ENCODE measurements at places on chromosomes 11 and 22.

- no peak overlapping the region for H3K4me3 ChIP-seq
- H3K4me1 ChIP-seq, result no peaks in the 10 kb centered on the region
- H3K27me3 ChIP-seq, result no peaks in the 10 kb centered on the region
- no peak for DNase-seq
- H3K36me3 ChIP-seq, result no peaks in the 10 kb centered on the region
Measured at GRCh38 chr11:57153448-57153847, 28.3 kb upstream of the LRRC55 start.

DNA sequence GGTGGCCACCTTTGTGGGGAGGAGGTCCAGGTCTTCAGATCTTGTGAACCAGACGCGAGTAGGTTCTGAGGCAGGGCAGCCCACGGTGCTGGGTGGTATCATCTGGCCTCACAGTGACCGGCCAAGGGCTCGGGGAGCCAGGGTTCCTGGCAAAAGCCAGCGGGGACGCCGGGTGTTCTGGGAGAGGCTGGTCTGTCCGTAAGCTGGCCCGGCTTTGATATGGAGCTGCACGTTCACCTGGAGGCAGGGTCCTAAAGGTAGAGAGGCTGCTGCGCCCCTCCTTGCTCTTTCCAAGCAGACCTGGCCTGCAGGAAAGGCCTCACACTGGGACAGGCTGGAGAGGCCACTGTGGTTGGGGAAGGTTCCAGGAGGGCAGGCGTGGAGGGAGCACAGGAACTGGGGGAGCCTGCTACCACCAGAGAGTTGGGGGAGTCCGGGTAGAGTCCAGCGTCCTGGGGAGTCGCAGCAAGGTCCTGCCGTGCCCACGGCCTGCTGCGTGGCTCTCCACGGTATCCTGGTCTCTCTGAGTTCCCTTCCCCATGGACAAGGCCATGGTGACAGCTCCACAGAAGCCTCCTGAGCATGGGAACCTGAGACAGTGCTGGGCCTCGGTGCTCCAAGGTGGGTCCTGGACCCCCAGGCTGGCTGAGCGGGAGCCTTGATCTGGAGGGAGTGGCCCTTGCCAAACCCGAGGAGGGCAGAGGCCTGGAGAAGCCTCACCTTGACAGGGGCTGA lies 452.4 kb upstream of the B3GAT1 start:
- no peaks in the 10 kb centered on the region for H3K27me3 ChIP-seq
- H3K36me3 ChIP-seq, result no peaks in the 10 kb centered on the region
- H3K4me1 ChIP-seq, result no peaks in the 10 kb centered on the region
- no peak for DNase-seq
- no peak overlapping the region for H3K4me3 ChIP-seq

GRCh38 chr22:38266120-38266519 lies 6.7 kb downstream of the TMEM184B start:
- DNase-seq, result no peak
- no peaks in the 10 kb centered on the region for H3K36me3 ChIP-seq
- no peaks in the 10 kb centered on the region for H3K27me3 ChIP-seq

GRCh38 chr11:23202611-23203010 lies 342.3 kb upstream of the CCDC179 start:
- H3K4me1 ChIP-seq, result no peaks in the 10 kb centered on the region
- H3K27me3 ChIP-seq, result no peaks in the 10 kb centered on the region
- no peak overlapping the region for H3K27ac ChIP-seq
- DNase-seq, result no peak

- no peak overlapping the region for H3K27ac ChIP-seq
- DNase-seq, result no peak
- H3K36me3 ChIP-seq, result no peaks in the 10 kb centered on the region
- peaks cover 2% of the 10 kb centered on the region for H3K4me1 ChIP-seq
- no peaks in the 10 kb centered on the region for H3K27me3 ChIP-seq
Measured at GRCh38 chr22:23132376-23133091, 9.3 kb downstream of the RSPH14 start.

- H3K27ac ChIP-seq, result no peak overlapping the region
- H3K27me3 ChIP-seq, result no peaks in the 10 kb centered on the region
- no peak overlapping the region for H3K4me3 ChIP-seq
- DNase-seq, result no peak
Measured at GRCh38 chr11:102283116-102283485, 34.2 kb upstream of the BIRC3 start.
